Muscle of arm (tissue), 14 donors: ENCODE measurements at places on chromosomes 16 and 17.

DNA sequence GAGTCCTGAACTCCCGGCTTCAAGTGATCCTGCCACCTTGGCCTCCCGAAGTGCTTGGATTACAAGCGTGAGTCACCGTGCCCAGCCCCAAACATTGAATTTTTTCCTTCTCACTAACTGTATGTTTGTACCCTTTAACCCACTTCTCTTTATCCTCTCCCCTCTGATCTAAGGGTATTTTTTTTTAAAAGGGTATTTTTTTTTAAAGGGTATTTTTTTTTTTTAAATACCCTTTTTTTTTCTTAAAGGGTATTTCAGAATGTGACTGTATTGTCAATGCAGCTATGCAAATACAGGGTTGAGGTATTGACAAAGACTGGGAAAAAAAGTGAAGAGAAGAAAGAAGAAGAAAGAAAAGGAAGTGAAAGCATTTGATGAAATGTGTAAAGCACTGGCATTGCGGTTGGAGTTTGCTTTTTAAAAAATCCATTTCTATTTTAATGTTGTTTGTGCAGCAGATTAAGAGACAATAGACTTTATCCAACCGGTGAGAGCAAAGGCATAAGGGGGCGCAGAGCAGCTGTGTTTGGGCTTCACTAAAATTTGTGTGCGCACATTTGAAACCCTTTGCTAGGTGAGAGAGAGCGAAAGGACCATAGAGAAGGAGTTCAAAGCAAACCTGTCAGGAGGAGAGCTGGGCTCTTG lies 42.4 kb downstream of the SYT17 start:
- no peak for DNase-seq

GRCh38 chr16:24018485-24018884 lies 182.7 kb downstream of the PRKCB start:
- DNase-seq, result no peak

DNA sequence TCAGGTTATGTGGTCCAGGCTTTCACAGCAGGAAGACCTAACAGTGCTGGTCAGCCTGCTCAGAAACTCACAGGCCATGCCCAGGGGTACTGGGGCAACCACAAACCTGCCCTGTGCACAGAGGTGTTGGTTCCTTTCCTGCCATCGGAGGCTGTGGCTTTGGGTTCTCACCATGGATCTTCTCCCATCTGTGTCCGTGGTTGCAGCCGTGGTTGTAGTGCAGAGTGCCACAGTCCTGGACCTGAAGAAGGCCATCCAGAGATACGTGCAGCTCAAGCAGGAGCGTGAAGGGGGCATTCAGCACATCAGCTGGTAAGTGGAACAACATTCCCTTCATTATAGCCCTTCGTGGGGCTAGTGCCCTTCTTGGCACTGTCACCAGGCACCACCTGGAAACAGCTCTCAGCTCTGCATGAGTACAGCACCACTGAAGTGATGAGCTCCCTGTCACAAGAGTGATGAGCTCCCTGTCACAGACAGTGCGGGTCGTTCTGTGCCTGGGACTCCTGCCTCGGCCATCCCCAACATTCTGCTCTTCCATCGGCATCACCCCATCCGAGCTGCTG lies 2.0 kb downstream of the SNRNP25 start:
- no peak for DNase-seq

- no peak for DNase-seq
Measured at GRCh38 chr16:82954224-82954929, 327.6 kb downstream of the CDH13 start.

DNA sequence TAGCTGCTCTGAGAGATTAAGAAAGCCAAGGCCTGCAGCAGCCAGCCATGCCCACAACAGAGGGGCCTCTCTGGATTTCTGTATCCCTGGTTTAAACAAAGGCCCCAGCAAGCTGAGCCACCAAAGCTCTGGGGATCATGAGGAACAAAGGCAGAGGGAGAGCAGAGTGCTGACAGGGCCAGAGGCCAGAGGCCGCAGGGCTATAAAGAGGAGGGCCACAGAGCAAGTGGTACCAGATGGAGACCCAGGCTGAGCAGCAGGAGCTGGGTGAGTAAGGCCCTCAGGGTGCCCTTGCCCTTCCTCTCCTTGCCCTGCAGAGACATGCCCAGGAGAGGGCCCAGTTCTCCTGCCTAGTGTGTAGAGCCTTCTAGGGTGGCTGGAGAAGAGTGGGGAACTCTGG lies at the start of gene CRYBA1:
Gene CRYBA1, plus strand, starts transcription at position 232 of the 400 bp plus-strand sequence. Its CDS starts 5 bp downstream, at position 237.
- no peak for DNase-seq

DNA sequence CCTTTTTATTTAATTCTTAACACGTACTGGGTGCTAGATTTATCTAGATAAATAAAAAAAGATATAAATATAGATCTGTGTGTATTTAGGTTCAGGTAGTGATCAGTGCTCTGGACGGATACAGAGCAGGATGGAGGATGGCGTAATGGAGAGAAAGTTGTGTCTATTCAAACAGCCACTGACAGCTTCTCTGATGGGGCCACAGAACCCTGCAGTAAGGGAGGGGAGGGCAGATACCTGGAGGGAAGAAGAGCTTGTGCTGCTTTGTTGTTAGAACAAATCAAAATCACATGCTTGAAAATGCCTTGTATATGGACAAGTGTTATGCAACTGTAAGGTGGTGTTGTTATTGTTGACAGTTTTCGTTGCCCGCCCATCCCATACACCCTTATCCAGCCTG lies 170.2 kb downstream of the UTP18 start:
- DNase-seq, result no peak
